Body of pancreas (tissue), 4 donors: ENCODE measurements at places on chromosomes 16 and 17. TPM values are rescaled to one million over a fixed set of nuclear protein-coding genes. Genes with fewer than 3 reads are reported as not detected.

The KRTAP4-1 gene
- total RNA-seq, result not detected

The C16orf89 gene
- 17.1 TPM for total RNA-seq

The APOH gene
- total RNA-seq, result 22.1 TPM

The ZFP3 gene
- 5.4 TPM for total RNA-seq

The CCL8 gene
- not detected for total RNA-seq

The GP1BA gene
- total RNA-seq, result not detected

The IL17C gene
- total RNA-seq, result not detected

The TPSG1 gene
- total RNA-seq, result not detected

DNA sequence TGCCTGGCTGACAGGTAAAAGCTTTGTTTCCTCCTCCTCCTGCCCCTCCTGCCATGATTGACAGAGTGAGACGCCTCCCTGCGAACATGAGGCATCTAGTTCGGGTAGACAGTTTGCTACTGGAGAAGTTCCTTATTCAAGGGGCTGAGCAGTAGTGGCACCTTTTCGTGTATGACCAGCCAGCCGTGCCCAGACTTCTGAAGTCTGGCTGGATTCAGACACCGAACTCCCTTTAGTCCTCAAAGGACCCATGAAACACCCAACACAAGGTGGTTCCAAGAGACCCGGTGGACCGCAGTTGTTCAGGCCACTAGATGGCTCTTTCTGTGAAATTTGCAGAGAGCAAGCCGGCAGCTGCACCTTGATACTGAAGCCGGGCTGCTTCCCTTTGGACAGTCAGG is 192.8 kb downstream of the XYLT1 start:
- peak; percentile 79 for DNase-seq
- H3K36me3 ChIP-seq, result no peaks in the 10 kb centered on the region
- H3K27me3 ChIP-seq, result no peaks in the 10 kb centered on the region
- H3K27ac ChIP-seq, result peak overlapping the region; percentile 68
- no peak overlapping the region for H3K4me3 ChIP-seq

GRCh38 chr16:69260019-69260418 is 51.1 kb upstream of the VPS4A start:
- no peaks in the 10 kb centered on the region for H3K36me3 ChIP-seq
- no peak overlapping the region for H3K4me3 ChIP-seq
- peak; percentile 11 for DNase-seq
- H3K27ac ChIP-seq, result no peak overlapping the region

DNA sequence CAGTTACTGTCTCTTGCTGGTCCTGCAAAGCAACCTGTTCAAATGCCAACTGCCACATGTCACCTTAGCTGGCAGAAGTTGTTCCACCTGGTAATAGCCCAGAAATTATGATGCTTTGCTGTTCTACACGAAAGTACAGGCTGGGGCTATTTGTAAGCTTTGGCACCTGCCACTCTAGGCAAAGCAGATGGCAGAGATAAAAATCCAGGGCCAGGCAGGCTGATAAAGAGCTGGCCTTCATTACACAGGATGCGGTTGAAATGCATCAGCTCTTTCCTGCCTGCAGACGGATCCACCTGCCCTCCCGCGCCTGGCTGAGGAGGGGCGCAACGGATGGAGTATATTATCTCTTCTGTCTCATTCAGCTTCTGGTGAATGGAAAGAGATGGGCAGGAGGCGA is 29.3 kb upstream of the KDM8 start:
- H3K4me1 ChIP-seq, result no peaks in the 10 kb centered on the region
- no peaks in the 10 kb centered on the region for H3K36me3 ChIP-seq
- no peak for DNase-seq
- H3K4me3 ChIP-seq, result no peak overlapping the region
- no peak overlapping the region for H3K27ac ChIP-seq
- no peaks in the 10 kb centered on the region for H3K27me3 ChIP-seq

DNA sequence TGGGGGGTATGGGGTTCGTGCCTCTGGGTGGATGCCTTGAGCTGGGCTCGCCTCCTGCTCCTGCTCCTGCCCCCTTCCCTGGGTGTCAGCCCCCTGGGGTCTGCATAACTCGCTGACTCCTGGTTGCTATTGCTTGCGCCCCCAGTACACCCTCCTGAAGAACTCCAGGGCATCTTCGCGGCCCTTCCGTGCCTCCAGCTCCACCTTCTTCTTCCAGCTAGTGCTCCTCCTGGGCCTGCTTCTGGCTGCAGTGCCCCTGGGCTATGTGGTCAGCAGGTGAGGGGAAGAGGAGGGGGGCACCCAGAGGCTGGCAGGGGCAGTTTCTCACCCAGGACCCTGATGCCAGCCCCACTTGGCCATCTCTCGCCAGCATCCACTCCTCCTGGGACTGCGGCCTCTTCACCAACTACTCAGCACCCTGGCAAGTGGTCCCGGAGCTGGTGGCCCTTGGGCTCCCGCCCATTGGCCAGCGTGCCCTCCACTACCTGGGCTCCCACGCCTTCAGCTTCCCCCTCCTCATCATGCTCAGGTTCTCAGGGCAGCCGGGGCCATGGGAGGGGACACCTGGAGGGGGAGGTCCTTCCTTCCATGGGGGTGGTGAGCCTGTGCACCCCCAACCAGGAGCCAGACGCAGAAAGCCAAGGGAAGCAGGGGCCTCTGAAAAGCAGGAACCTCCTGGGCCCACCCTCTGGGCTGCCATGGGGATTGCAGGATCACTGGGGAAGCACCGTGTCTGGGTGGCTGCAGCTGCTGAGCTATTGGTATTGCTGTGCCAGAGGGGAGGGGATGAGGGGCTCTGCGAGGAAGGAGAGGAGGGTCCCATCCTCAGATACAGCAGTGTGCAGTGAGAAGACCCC is 7.8 kb upstream of the C17orf99 start:
- H3K4me1 ChIP-seq, result peaks cover 31% of the 10 kb centered on the region
- no peak for DNase-seq
- H3K4me3 ChIP-seq, result no peak overlapping the region
- H3K27me3 ChIP-seq, result no peaks in the 10 kb centered on the region
- H3K27ac ChIP-seq, result no peak overlapping the region
- no peaks in the 10 kb centered on the region for H3K36me3 ChIP-seq

DNA sequence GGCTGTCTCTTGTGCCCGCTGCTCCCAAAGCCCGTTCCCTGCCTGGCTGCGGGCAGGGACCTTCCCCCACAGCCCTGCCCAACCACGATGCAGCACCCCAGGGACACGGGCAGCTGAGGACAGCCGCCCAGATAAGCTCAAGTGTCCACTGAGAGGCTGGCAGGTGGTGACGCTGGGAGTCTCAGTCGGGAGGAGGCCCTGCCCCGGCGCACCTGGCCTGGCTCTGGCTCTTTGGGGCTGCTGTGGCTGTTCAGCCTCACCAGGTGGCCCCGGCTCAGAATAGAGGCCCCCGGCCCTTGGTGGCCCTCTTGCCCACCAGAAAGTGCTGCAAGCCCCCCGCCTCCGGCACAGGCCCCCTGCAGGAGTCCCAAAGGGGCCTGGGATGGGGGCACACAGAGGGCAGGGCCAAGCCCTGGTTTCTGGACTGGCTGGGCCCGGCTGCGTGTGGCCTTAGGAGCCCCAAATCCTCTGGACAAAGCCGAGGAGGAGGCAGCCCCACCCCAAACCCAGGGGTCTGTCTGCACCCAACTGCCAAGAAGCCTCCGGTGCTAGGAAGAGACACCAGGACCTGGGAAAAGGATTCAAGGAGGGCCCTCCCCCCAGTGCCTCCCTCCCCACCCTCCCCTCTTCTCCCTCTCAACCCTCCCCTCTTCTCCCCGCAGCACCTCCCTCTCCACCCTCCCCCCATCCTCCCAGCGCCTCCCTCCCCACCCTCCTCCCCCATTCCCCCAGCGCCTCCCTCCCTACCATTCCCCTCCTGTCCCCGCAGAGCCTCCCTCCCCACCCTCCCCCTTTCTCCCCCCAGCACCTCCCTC is 5.3 kb downstream of the NTHL1 start:
- no peaks in the 10 kb centered on the region for H3K27me3 ChIP-seq
- DNase-seq, result no peak
- H3K4me3 ChIP-seq, result no peak overlapping the region
- peaks cover 23% of the 10 kb centered on the region for H3K4me1 ChIP-seq
- no peaks in the 10 kb centered on the region for H3K36me3 ChIP-seq

DNA sequence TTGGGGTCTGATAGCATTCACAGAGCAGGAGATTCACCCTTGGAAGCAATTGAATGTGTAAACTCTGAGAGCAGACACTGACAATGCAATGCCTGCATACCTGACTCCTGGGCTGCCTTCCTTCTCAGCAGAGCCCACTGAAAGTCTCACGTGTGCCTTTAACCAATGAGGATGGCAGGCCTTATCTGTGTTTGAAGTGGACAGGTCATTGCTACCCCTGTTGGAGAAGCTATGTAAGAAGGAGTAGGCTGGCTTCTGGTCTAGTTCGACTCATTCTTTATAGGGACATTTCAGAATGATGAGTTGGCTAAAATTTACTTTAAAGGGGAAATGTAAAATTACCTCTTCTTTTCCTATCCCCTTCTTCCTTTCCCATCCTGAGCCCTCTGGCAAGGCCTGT is 446.3 kb downstream of the SLC39A11 start:
- no peaks in the 10 kb centered on the region for H3K36me3 ChIP-seq
- no peak overlapping the region for H3K4me3 ChIP-seq
- no peak for DNase-seq
- H3K27ac ChIP-seq, result no peak overlapping the region
- peaks cover 2% of the 10 kb centered on the region for H3K4me1 ChIP-seq
- H3K27me3 ChIP-seq, result no peaks in the 10 kb centered on the region

- H3K27me3 ChIP-seq, result no peaks in the 10 kb centered on the region
- H3K36me3 ChIP-seq, result no peaks in the 10 kb centered on the region
- DNase-seq, result peak; percentile 58
- peak overlapping the region; percentile 48 for H3K27ac ChIP-seq
- H3K4me1 ChIP-seq, result peaks cover 34% of the 10 kb centered on the region
Observed at GRCh38 chr17:40542558-40543411, 22.5 kb downstream of the CCR7 start.

- H3K27ac ChIP-seq, result no peak overlapping the region
- H3K27me3 ChIP-seq, result no peaks in the 10 kb centered on the region
- H3K36me3 ChIP-seq, result no peaks in the 10 kb centered on the region
- no peak for DNase-seq
- H3K4me1 ChIP-seq, result peaks cover 59% of the 10 kb centered on the region
Observed at GRCh38 chr17:28057731-28058246, 15.3 kb downstream of the NLK start.

GRCh38 chr17:77721846-77722160 is 236.7 kb upstream of the TNRC6C start:
- no peak overlapping the region for H3K4me3 ChIP-seq
- H3K36me3 ChIP-seq, result no peaks in the 10 kb centered on the region
- no peaks in the 10 kb centered on the region for H3K4me1 ChIP-seq
- DNase-seq, result no peak
- no peaks in the 10 kb centered on the region for H3K27me3 ChIP-seq

GRCh38 chr17:59151591-59151990 is 3.4 kb downstream of the SKA2 start:
- no peak overlapping the region for H3K4me3 ChIP-seq
- DNase-seq, result no peak
- H3K36me3 ChIP-seq, result no peaks in the 10 kb centered on the region
- no peaks in the 10 kb centered on the region for H3K27me3 ChIP-seq
- peaks cover 15% of the 10 kb centered on the region for H3K4me1 ChIP-seq

- no peaks in the 10 kb centered on the region for H3K36me3 ChIP-seq
- H3K27ac ChIP-seq, result no peak overlapping the region
- no peak overlapping the region for H3K4me3 ChIP-seq
Observed at GRCh38 chr16:22075043-22075757, 17.1 kb upstream of the VWA3A start.

DNA sequence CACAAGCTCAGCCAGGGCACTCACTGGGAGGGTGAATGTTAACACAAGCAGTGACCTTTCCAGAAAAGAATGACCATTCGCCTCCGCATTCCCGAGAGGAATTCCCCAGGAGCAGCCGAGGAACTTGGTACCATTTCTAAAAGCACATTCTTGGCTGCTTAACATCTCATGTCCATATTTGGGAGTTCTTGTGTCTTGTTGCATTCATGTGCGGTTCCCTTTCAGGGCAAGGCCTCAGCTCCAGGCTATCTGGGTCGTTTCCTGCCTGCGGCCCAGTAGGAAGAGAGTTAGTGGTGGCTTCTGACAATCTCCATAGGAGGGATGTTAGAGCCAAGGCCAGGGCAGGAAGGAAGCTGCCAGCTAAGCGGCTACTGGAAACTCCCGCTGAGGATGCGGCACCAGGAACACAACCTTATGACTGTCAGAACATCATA is 27.8 kb upstream of the MEAK7 start:
- no peak overlapping the region for H3K4me3 ChIP-seq
- no peaks in the 10 kb centered on the region for H3K36me3 ChIP-seq
- H3K27ac ChIP-seq, result peak overlapping the region; percentile 51

DNA sequence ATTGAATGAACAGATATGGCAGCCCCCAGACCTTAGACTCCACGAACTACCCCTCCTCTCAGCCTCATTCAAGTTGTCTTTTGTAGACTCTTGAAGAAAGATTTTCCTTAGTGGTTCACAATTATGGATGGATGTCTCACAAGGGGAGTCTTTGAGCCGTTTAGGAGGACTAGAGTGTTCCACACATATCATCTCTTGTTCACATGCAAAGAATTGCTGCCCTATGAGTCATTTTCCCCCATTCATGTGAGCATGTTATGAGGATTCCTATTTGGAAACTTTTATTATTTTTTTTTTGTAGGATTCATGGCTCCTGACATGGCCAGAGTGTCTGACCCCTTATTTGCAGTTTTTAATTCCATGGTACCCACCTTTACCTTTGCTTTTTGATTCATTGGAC is 237.1 kb downstream of the SHISA9 start:
- H3K27ac ChIP-seq, result no peak overlapping the region
- no peaks in the 10 kb centered on the region for H3K4me1 ChIP-seq
- no peak for DNase-seq
- no peaks in the 10 kb centered on the region for H3K36me3 ChIP-seq
- H3K27me3 ChIP-seq, result no peaks in the 10 kb centered on the region
- H3K4me3 ChIP-seq, result no peak overlapping the region

DNA sequence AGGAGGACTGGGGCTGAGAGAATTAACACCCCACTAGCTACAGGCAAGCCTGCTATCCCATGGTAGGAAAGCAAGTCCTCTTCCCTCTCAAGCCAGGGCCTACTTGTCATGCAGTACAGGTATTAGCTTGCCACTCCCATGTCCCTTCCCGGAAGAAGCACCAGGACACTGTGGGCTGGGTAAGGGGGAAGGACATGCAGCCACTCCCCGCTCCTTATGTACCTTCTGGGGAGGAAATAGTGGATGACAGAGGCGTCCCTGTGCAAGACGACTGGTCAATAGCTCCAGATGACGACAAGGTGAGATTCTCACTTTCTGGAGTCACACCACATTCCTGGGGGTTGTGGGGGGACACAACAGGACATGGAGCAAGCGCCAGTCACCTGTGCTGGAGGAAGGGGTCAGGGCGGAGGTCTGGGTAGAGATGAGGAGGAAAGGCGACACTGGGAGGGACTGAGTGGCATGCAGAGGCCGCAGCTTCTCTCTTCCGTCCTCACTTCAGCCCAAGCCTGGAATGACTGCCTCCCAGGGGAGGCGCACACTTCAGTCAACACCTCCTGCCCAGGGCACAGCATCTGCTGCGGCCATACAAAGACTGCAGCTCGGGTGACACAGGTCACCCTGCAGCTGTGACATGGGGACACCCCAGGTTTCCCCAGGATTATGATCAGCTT is 15.1 kb upstream of the FOXJ1 start:
- no peak overlapping the region for H3K27ac ChIP-seq
- H3K27me3 ChIP-seq, result no peaks in the 10 kb centered on the region
- no peak overlapping the region for H3K4me3 ChIP-seq
- H3K4me1 ChIP-seq, result no peaks in the 10 kb centered on the region
